ENCODE measurements at places on chromosomes 5 and 9.

- no peak for DNase-seq
These were observed 128.9 kb upstream of the IL12B start for GRCh38 chr5:159459132-159459627.

- no peak for DNase-seq
These were observed 202.1 kb downstream of the RFX3 start for GRCh38 chr9:3323714-3324113.

DNA sequence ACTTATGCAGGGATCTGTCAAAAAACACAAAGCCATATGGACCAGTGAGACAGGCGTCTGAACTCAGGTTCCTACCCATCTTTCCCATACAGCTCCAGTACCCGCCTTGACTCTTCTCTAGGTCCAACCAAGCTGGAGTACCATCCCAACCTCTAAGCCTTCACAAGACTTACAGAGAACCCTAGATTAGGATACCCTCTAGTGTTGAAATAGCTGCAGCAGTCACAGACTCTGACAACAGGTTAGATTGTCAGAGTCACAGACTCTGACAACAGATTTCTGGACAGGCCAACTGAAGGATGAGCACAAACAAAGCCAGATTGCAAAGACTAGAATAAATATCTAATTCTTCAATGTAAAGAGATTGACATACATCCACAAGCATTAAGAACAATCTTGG lies 266.1 kb downstream of the GRIA1 start:
- no peak for DNase-seq

GRCh38 chr9:7315116-7315515 lies 484.5 kb downstream of the DMAC1 start:
- no peak for DNase-seq

- no peak for DNase-seq
These were observed 239.6 kb upstream of the TAS2R1 start for GRCh38 chr5:9869616-9870288.

GRCh38 chr9:129675620-129676019 lies 10.2 kb downstream of the PRRX2 start:
- no peak for DNase-seq

DNA sequence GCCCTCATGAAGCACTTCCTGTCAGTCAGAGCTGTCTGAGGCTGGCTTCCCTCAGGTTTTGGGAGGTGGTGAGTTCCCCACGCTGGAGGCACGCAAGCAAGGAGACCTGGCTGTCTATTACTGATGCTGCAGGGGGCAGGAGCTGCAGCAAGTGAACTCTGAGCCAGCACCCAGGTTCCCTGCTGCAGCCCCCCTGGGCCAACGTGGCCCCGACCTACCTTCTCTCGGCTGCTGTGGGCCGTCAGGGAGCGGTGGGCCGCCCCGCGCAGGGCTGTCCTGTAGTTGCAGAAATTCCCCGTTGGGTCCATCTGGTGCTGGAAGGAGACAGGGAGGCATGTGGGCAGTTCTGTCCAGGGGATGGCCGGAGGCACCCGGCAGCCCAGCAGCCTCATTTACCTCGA lies 46.8 kb upstream of the RNF130 start:
- DNase-seq: no peak

DNA sequence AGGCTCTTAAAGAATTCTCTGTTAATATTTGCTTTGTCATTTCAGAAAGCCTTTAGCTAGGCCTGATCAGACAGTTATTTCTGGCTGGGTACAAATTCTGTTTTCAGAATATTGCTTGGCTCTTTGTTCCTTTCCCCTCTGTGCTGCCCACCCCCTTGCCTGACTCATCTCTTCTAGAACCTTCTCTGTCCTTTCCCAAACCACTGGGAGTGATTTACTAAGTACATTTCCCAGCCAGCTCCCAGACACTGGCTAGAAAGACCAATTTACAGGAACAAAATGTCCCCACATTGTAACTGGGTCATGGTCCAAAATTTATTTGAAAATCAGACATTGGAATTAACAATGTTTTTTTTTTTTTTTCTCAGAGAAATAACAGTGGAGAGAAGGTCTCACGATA lies 133.1 kb upstream of the MAP1B start:
- DNase-seq: no peak

DNA sequence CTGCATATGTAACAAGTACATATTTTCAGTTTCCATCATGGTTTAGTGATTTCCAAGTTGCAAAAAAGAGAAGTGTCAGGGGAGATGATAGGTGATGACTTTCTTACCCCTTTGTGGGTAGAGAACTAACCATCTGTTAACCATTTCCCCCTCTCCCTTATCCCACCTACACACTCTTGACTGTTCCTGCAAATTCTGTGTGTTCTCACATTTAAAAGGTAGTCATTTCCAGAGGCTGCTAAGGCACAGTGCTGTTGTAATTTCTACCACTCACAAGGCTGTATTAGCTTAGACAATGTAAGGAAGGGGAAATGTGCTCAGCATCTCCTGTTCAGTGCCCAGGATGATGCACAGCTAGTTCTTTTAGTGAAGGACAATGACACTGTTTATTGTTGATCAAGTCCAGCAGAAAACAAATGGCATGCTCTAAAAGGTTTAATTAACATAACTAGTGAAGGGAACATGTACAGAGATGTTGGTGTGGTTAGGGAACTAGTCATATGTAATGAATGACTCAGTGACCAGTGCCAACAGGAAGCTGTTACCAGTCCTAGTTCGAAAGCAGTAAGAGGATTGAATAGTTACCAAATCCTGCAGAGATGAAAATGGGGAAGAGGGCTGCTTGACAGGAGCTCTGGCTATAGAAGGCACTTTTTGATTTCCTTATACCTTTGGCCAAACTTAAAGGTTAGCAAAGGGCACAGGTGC lies 165.1 kb downstream of the PLK2 start:
- DNase-seq: no peak

GRCh38 chr9:137172901-137173795 lies 1.3 kb upstream of the TMEM210 start:
- DNase-seq: no peak

DNA sequence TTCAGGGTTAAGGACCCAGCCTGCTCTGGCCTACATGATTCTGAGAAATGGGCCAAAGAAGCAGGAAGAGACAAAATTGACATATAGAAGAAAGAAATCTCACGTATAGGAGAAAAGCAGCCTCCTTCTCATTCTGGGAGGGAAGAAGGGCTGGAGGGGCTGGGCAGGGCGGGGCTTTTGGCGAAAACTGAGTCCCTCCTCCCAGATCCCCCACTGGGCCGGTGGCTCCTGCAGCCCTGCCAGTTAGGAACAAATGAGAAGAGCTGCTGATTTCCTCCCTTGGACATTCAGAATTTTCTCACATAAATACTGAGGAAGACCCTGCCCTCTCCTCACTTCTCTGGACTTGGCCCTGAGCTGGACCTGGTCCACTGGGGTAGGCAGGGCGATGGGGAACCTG lies at the start of gene WNT8A:
Gene WNT8A (plus strand): TSS at position 332 of the 400 bp plus-strand sequence. CDS start 95 bp downstream, outside the sequence.
- DNase-seq: no peak

All from activated T-cell treated with anti-CD3 and anti-CD28 coated beads for 1 hour (primary cell).